GM03348 (cell line): ENCODE measurements at places on chromosomes 1 and 21.

DNA sequence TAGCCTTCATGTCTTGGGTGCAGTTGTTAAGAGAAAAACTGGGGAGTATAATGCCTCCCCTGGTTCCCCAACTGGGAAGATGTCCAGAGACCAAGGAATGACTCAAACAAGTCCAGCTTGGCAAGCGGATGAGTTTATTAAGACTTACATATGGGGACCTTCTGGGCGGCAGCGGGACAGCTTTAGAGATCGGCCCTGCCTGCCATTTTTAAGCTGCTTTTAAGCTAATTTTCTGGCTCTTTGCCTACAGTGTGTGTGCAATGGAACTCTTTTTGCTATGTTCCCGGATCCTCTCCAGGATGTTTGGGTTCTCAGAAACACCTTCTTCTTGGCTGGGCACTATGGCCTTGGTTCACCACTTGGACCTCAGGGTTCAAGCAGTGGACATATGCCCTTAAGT is 99.5 kb downstream of the RYR2 start:
- DNase-seq, result no peak

- DNase-seq, result no peak
Observed at GRCh38 chr1:235022341-235022980, 106.2 kb downstream of the TOMM20 start.

- DNase-seq, result no peak
Observed at GRCh38 chr1:99749504-99750347, 16.7 kb downstream of the FRRS1 start.

DNA sequence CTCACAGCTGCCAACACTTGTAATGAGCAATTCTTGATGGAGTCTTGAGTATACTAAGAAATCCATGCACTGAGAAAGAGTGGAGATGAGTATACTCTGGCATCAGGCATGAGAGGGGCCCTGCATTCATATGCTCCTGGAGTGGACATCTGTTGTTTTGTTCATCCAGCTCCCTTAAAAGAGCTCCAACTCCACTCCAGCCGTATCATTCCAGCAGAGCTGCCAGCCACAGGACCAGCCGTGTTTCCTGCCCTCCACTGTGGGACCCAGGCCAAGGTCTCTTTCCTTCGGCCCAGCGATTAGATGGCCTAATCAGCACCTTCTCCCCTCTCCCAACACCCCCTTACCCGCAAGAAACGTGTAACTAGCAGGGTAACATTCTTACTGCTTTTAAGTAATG is 144.5 kb downstream of the OMA1 start:
- DNase-seq, result peak; percentile 44

- peak; percentile 37 for DNase-seq
Observed at GRCh38 chr1:233269656-233270055, 25.9 kb downstream of the PCNX2 start.

GRCh38 chr1:46948629-46949416 is 7.5 kb upstream of the CYP4A11 start:
- no peak for DNase-seq

DNA sequence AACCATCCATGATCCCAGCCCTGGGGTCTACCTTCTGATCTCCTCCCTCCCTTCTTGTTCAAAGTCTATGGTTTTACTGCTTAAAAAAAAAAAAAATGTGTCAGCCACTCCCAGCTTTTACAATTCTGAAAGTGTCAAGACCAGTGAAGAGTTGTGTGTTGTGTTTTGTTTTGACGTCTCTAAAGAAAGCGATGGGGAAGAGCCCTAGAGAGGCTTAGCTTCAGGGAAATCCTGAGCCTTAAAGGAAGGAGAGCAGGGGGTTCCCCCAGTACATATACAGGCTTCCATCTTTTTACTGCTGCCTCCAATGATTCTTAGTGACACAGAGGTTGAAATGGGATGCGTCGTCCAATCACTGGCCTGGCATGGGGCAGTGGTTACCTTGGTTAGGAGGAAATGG is 13.9 kb upstream of the FMOD start:
- DNase-seq, result no peak

DNA sequence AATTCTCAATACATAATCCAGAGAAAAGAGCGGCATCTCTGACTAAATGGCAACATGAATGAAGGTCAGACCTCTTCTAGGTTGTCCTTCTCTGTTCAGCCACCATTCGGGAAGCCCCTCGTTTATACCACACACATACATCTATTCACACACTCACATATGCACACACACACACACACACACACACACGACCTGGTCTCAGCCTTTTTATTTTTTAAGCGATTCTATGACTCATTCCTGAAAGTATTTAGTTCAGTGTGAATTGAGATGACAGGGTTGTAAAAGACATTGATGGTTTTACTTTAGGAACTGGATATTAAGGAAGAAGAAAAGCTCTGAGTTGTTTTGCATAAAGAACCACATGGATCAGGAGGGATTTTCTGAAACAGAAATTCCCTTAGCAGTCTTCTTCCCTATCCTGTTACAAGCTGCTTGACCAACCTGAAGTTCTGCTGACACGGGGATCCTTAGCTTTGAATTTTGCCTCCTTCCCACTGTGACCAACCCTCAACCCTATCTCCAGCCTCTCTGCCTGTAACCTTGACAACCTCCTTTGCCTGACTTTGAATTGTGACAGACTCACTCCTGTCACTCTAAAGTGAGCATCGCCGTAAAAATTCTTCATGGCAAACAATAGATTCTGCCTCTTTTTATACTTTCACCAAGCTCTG is 383.1 kb upstream of the ESRRG start:
- DNase-seq, result no peak

GRCh38 chr21:38219049-38219628 is 37.7 kb upstream of the KCNJ15 start:
- DNase-seq, result peak; percentile 83

DNA sequence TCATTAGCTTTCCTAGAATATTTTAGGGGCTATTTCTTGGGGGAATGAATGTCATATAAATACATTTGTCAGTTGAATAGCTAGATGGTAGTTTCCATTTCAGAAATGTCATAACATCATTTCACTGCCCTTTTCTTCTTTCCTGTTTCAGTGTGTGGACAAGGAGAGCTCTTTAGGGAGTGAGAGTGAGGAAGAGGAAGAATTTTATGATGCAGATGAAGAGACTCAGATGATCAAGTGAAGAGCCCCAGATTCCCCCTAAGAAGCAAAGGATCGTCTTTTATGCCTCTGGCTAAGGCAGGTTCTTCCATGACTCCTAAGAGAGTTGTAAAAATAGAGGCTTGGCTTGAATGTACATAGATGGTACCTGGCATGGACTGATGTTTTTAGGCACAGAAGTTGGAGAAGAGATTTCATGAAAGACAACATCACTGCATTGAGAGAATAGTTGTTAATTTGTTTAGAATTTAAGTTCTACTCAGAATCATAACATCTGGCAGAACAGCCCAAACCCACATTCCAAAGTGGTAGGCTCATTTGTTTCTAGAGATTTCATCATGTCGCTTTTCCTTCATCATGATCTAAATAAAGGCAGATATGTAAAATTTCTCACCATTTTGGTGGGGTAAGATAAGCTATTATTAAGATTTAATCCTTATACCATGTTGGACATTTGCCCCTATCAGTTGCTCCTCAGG is 44.2 kb upstream of the MAB21L3 start:
- peak; percentile 65 for DNase-seq

DNA sequence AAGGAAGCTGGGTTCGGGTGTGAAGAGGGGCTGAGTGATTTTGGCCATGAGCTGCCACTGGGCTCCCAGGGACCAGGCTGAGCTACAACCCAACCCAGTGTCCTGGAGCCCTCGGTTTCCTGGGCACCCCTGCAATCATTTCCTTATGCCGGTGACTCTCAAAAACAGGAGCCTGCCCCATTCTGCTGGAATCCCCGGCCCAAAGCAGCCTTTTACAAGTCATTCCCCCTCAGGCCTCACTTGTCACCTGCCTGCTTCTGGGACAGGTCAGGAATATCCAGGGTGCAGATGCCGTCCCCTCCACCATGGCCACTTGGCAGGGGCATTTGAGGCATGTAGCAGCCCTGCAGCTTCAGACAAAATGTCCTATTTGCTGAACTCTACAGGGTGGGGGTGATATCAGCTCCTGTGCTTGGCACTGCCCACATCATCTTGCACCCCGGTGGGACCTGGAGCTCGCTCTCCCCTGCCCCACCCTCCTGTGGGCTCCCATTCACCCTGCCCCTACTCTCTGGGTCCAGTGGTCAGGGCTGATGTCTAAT is 30.0 kb downstream of the CDK18 start:
- DNase-seq, result no peak

DNA sequence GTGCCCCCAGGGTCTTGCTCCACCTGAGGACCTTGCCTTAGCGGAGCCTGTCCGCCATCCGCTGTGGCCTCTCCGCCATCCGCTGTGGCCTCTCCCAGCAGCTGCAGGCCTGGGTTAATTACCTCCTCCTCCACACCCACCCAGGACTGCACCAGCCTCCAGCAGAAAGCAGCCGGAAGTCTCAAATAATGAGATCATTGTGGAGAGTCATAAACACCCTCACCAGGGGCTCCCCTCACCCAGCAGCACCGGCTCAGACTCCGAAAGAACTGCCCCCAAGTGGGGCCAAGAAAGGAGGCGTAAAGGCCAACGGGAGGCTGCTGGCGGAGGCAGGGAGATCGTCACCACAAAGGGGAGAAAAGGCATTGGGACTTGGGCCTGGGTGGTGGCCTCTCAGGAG is 10.7 kb upstream of the GPR153 start:
- peak; percentile 51 for DNase-seq

DNA sequence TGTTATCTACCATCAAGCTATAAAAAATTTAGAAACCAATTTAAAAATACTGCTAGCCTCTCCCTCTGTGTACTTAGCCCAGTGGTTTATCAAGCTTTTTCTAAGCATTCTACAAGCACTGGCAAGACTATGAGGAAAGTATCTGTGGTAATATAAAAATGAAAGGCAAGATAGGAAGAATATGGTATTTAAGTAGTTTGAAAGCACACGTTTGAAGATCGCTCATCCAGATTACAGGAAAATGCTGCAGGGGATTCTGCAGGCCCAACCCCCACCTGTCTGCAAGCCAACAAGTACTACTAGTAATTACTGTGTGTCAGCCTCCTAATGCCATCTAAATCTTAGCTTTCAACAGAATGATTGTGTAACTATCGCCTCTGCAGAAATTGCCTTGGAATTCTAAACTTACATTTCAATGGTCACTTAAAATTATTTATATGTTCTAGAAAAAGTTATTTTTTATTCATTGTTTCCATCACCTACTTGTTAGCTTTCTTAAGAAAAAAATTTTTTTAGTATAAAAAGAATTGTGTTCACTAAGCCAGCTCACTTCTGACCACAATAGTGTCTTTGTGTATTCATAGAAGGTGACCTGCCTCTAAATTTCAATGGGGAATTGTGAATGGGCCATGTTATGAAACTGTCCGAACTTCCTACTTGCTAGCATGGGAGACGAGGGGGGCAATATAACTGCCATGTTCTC is 8.5 kb downstream of the ERRFI1 start:
- DNase-seq, result peak; percentile 41

GRCh38 chr1:48109390-48110013 is 112.3 kb upstream of the TRABD2B start:
- peak; percentile 65 for DNase-seq

DNA sequence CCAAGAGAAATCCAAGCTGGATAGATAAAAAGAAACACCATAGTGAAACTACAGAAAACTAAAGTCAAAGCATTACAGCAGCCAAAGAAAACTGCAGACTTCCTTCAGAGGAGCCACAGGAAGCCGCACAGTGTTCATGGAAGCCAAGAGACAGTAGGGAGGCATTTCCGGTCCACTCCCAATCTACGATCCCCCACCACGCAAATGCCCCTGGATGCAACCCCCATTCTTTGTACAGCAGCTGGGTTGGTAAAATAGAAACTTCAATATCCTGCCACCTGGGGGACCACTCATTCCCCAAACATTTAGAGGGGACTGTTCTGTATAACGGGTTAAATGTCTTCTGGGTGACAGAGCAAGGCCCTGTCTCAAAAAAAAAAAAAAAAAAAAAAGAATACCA is 43.9 kb upstream of the TSPEAR start:
- DNase-seq, result no peak

DNA sequence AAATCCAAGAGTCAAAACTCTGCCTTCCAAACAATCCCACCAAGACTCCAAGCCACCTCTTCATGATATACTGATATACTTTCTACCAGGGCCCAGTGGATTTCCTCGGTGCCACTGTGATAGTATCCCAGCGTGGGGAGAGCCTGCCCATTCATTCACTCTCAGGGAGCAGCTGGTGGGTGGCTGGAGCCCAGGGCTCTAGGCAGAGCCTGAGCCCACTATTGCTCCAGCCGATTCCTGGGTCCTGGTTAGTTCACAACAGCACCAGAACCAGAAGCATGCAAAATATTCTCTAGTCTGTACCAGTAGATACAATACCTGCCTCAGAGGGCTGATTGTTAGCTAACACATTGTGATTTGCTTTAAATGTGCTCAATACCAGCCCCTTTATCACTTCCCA is 831 bp downstream of the CSRP1 start:
- no peak for DNase-seq

DNA sequence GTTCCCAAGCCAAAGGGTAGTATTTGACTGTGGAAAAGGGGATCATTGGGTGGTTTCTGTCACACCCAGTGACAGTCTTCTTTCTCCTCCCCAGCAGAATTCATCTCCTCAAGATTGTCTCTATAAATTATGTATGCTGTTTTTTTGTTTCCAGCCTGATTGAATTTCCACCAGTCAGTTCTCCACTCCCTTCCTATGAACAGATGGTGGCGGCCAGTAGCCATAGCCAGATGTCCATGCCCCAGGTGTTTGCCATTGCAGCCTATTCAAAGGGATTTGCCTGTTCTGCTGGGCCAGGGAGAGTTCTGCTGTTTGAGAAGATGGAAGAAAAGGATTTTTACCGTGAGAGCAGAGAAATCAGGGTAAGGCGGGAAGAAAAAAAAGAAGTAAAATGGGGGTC is 12.9 kb downstream of the CFAP57 start:
- DNase-seq, result no peak

DNA sequence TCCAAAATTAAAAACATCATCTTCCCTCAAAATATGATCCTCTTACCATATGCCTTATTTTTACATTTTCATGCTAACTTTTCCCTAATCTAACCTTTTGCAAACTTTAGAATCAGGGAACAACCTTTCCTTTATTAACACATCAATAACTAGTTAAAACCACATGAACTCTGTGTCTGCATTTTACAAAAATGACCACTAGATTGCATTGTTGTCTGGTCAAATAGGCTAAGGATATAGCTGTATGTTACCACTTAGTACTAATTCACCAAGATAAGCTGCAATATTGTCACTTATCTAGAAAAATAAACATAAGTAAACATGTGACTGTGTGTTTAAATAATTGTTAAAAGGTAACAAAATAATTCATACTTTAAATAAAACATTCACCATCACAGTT is 82.3 kb downstream of the DENND1B start:
- peak; percentile 2 for DNase-seq
